ENCODE measurements at places on chromosomes 7 and 10.

GRCh38 chr10:62652564-62652963 is 152.0 kb upstream of the ADO start:
- DNase-seq, result no peak

- DNase-seq, result no peak
These were observed 263.1 kb downstream of the MAD1L1 start for GRCh38 chr7:1969459-1970284.

DNA sequence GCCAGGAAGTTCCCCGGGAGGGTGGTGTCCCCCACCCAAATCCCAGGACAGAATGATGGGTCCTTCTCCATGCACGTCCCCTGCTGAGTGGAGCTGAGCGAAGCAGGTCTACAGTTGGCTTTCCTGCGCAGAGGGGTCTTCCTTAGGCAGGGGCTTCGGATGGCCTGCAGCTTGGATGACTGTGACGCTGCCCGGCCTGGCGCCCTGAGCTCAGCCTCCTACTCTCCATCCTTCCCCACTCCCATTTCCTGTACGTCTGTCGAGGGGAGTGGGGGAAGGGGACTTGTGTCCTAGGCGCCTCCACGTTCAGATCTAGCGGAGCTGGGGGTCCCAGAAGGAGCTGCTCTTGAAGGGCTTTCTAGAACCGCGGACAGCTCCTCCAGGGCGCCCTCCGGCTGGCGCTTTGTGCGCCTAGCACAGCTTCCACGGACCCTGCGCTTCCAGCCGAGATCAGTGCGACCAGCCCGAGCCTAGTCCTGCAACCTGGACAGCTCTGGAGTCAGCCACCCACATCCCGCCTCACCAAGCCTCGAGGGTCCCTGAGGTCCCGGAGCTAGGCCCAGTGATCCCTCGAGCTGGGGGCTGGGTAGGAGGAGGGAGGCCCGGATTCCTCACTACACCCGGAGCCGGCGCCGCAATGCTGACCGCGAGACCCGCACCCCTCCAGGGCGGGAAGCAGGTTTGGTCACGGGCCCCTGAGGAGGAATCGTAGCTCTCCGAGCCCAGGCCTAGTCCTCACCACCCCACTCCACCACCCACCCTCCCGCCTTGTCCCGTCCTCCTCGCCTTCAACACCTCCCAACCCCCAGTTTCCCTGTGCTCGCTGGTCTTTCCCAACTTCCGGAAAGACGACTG is 1.9 kb downstream of the GRID1 start:
- no peak for DNase-seq

- DNase-seq, result no peak
These were observed 299.6 kb downstream of the INHBA start for GRCh38 chr7:41403291-41403690.

DNA sequence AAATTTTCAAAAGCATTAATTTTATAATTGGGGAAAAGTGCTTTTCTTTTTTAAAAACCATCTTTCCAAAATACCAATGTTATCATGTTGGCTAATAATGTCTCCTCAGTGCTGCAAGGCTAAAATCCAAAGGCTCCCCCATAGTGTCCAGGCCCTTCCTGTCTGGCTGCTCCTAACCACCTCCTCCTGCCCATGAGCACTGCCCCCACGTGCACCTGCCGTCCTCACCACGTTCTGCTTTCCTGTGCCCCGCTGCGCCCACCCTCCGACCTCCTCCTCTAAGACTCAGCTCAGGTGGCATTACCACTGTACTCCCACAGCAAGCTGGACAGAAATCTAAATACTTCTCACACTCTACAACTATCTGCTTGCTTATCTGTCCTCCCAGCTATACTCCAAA is 17.7 kb downstream of the PAXIP1 start:
- no peak for DNase-seq

DNA sequence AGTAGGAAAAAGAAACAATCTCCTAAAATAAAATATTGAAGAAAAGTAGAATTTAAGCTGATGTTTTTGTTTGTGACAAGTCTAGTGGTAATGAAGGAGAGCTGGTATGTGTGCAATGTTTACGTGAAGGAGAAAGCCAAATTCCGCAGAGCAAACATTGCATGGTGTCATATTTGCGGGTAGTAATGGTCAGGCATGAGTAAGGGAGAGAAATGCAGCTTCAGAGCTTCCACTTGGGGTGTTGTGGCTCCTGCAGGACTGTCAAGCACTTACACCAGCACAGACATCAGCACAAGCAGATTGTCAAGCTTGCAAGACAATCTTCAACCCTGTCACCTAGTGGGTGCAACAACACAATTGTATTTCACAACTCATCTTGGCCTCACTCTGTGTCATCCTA is 136.5 kb upstream of the ETV1 start:
- DNase-seq, result no peak

GRCh38 chr7:23531794-23532489 is at the start of gene TRA2A:
Gene TRA2A, minus strand, starts transcription at chr7:23531981. Its CDS starts 157 bp downstream, at chr7:23531824.
- DNase-seq, result peak; percentile 97

DNA sequence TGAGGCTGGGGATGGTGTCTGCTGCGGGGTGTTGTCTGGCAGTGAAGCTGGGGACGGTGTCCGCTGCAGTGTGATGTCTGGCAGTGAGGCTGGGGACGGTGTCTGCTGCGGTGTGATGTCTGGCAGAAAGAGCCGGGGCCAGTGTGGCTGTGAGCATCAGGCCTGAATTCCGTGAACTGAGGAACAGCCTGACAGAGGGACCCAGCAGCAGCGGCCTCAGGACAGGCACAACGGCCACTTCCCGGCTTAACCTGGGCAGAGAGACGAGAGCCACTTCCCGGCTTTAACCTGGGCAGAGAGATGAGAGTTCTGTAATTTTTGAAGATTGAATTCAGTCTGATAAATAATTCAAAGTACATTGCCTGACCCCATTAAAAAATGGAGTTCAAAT is 321.2 kb downstream of the PTPRN2 start:
- DNase-seq, result no peak

GRCh38 chr10:102235598-102235920 is 5.8 kb downstream of the PITX3 start:
- no peak for DNase-seq

- DNase-seq, result no peak
These were observed 106.4 kb downstream of the CAMK1D start for GRCh38 chr10:12455766-12456165.

DNA sequence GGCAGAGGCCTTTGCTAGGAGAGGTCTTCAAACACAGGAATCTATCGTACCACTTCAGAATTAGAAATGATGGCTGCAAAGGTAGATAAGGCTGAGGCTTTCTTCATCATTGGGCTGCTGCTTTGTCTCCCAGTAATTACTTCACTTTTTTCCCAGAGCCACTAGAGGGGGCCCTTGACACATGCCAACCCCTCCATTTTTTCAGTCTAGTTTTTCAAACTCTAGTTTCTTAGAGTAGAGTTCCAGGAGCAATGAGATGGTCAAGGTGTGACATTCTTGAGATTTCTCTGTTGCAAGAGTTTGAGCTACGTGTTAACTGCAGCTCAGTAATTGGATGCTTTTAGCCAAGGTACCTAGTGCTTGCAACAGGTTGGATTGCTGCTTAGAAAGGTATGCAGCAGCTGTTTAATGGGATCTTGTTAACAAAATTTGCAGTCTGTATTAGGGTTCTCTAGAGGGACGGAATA is 33.8 kb upstream of the RBM20 start:
- peak; percentile 48 for DNase-seq

DNA sequence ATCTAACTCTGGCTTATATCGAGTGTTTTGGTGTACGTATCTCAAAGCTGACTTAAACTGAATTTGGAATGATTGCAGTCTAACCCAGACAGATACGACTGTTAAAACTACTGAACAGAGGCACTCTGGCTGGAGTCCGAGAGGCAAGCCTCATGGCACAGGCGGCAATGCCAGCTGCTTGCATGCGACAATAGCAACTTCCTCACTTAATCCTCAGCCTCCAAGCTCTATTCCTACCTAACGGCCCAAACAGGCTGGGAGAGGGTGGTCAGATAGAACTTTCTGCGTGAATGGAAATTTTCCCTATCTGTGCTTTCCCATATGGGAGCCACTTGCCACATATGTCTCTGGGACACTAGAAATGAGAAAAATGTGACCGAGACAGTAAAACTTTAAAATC is 292.0 kb upstream of the KLF6 start:
- no peak for DNase-seq

GRCh38 chr7:26670290-26670689 is 194.1 kb downstream of the SKAP2 start:
- no peak for DNase-seq

DNA sequence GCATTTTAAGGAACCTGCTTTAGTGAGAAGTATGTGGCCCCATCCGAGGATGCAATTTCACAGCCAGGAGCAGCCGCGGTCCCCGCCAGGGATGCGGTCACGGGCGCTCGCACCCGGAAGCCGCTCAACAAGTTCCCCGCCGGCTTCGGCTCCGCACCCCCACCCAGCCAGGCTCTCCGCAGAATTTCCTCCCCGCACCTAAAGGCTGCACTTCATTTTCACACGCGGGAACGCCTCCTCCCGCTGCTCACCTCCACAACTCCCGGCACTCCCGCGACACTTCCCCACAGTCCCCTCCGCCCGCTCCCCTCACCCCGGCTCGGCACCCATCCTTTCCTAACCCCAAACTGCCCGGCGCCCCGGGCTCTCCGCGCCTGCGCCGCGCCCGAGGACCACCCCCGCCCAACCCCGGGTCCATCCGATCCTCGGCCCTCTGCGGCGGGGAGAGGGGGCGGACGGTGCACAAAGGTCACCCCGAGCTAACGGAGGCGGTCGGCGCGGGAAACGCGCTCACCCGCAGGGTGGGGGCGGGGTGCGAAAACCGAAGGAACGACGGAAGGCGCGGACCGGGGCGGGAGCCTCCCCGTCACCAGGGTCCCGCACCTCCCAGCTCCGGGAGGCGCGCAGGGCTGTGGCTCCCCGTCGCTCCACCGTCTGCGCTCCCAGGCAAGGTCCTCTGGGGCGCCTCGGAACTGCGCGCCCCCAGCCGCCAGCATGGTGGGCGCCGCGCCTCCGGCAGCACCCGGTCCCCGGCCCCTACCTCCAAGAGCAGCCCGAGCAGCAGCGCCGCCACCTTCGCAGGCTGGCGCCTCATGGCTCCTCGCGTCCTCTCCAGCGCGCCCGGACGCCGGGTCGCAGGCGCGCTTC is 558 bp downstream of the VOPP1 start:
- DNase-seq, result peak; percentile 89

All from NCI-H1417 (cell line).